AG20443 (cell line): ENCODE measurements at places on chromosomes 4 and X.

DNA sequence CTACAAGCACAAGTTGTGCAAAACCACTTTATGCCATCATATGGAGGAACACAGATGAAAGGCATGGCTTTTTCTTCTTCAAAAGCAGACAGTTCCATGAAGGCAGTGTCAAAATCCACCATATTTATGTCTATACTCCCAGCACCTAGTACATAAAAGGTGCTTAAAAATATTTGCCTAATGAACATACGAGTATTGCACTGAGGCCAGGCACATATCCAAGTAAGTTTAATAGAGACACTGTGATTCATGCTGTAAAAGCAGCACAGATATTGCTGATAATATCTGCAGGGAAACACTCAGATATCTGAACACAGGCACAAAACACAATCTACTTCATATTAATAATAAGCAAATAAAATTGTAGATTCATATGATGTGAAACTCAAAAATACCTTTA is 48.1 kb upstream of the CXCL8 start:
- no peak for DNase-seq

GRCh38 chr4:95255396-95256107 is 293.2 kb downstream of the UNC5C start:
- peak; percentile 48 for DNase-seq

- DNase-seq = peak; percentile 31
These were observed 136.2 kb downstream of the EVC2 start for GRCh38 chr4:5572114-5572513.

- no peak for DNase-seq
These were observed 34.6 kb upstream of the SORBS2 start for GRCh38 chr4:185846505-185847150.

DNA sequence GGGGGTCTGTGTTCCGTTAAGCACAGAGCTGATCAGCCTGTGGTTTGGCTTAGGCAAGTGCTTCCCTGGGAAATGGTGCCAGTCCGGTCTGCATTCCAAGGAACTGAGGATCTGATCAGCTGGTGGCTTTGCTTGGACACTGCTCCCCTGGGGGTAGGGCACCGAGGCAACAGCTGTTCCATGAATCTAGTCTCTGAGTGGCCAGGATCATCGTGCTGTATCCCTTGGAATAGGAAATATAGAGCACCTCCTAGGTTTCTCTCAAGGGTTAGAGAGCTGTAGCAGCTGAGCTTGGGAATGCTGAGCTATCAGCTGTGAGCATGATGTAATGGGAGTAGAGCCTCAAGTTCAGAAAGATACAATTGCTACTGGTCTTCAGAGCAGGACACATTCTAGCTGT is 863.9 kb downstream of the RAPGEF2 start:
- no peak for DNase-seq

DNA sequence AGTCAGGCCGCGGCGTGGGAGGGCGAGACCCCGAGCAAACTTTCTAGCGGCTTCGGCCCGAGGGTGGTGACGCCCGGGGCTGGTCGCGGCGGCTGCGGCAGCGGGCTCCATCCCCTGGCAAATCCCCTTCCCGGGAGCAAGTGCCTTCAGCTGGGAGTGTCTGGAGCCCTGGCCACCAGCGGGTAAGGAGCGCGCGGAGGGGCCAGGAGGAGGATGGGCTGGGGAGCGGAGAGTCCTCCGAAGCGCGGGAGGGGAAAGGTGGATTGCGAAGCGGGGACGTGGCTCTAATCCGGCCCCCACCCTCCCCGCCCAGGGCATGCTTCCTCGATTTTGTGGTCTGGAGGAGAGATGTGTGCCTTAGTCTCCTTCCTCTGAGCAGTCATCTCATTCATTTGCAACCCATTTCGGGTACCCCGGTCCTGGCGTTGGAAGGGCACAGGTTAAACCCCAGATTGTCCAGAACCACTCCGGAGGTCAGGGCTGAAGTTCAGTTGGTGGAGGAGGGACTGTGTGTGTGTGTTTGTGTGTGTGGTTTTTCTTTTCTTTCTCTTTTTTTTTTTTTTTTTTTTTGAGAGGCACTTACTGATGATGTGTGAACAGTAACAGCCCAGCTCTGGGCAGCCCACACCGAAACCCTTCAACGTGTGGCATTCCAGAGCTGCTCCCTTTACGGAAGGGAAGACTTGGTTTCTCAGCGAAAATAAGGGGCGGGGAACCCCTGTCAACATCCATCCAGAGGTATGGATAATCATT is 516 bp downstream of the SGMS2 start:
- DNase-seq = peak; percentile 73

- DNase-seq = no peak
These were observed 1.3 kb upstream of the INTU start for GRCh38 chr4:127631420-127631819.

- no peak for DNase-seq
These were observed 231.4 kb downstream of the ANKRD50 start for GRCh38 chr4:124481123-124481522.

DNA sequence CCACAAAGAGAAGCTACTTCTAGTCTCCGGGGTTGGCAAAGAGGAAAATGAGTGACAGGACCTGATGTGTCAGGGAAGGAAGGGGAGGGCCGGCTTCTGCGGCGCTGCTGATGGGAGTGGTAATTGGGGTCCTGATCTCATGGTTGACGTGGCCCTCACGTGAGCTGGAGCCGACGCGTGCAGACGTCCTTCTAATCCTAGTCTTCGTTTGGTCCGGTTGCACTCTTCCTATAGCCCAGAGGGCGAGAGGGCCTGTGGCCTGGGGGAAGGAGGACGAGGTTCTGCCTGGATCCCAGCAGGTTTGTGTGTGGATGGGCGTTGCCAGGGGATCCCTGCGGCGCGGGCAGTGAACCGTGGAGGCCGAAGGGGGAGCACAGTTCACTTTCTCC is at the start of gene ARMCX1:
ARMCX1 (plus strand) TSS at position 186 of the 389 bp plus-strand sequence. CDS start 2,384 bp downstream, outside the sequence.
- peak; percentile 83 for DNase-seq

DNA sequence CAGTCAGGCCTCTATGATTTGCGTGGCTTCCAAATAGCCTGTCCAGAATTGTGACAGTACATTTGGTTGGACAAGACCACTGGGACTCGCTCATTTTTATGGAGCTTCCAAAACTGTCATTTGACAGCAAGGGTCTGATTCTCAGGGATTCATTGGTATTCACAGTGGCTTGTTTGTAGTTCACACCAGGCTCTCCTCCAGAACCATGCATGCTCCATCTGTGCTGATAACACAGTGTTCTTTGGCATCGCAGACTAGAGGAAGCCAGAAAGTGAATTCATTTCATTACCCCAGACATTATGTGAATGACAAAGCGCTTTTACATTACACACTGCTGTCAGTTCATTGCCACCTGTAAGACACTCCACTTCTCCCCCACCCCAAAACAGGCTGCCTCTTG is 208.3 kb downstream of the ARHGAP10 start:
- DNase-seq = no peak

DNA sequence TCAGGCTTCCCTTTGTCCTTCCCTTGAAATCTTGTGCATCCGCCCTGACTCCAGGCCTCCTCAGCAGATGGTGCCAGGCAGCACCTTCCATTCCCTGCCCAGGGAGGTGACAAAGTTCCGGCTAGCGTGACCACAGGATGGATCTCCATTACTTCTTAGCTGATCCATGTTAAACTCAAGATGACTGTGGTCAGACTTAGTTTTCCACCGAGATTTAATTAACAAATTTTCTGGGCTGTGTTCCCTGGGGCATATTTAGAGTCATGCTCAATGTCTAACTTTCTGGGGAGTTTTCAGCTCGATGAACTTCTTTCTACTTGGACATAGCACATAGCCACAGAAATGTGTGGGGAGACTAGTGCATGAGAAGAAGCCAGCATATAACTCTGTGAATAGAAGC is 215.1 kb upstream of the SFRP2 start:
- peak; percentile 29 for DNase-seq

DNA sequence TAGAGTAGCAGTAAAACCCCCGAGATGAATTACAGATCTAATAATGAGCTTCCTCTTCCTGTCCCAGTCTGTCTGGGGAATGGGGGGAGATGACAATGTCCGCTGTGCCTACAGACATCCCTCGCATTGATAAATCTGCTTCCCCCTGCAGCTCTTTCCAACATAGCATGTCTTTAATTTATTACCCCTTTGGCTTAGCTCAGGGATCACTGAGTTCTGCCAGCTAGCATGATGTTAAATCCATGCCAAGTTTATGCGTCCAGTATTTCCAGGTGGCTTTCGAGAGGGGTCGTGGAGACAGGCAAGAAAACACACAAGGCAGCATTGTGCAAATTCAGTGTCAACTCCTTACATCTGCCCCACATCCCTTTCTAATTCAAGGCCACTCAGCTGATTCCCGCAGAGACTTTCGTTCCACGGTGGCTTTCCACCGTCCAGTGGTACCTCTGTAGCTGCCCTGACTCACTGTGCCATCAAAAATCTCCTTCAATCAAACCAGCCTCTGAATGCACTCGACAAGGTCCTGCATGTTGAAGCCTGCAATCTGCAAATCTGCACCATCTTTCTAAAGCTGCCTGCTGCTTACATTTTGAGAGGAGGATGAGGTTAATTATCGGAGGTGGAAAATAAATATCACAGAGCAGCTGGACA is 75.1 kb downstream of the MXRA5 start:
- no peak for DNase-seq

DNA sequence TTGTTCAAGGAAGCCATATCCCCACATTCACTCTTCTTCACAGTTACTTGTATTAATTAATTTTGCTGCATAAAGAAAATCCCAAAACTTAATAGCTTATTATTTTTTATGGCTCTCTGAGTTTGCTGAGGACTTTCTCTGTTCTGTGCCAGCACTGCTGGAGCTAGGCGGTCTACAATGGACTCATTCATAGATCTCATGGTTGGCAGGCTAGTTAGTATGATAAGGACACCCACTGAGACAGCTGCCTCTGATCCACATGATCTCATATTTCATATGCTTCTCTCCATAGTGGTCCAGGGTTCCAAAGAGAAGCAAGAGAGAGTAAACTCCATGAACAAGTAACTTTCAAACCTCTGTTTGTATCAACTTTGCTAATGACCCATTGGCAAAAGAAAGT is 170.2 kb downstream of the ADGRA3 start:
- DNase-seq = no peak

DNA sequence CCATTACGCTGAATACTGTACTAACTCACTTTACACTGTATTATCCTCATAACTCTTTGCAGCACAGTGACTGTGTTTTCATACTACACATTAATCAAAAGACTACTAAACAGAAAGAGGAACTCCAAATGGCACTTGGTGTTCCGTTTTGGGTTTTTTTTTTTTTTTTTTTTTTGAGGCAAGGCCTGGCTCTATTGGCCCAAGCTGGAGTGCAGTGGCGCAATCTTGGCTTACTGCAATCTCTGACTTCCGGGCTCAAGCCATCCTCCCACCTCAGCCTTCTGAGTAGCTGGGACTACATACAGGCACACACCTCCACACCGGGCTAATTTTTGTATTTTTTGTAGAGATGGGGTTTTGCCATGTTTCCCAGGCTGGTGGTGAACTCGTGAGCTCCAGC is 10.7 kb downstream of the KLHL8 start:
- DNase-seq = peak; percentile 45

GRCh38 chr4:185956544-185956940 is 112.4 kb upstream of the TLR3 start:
- DNase-seq = no peak
